KBM-7 (cell line): ENCODE measurements at places on chromosomes 4 and X.
A peak's percentile ranks its signal among the peaks of the same experiment; 100 is the strongest.

DNA sequence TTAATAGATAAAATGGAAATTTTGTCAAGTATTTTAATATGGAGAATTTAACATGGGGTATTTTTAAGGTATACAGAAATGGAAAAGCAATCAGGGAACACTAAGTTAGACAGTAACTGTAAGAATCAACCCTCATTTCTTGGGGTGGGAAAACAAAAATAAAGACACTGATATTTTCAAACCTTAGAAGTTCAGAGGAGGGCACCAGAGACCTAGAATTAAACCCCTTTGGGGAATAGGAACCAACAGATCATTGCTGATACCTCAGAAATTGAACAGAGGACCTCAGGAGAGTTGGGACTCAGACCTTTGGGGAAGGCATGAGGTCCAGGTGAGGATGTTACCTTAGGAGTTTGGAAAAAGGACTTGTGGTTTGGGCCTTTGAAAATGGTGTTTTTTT, 435.6 kb downstream of the TMA16 start:
- no peak for DNase-seq

GRCh38 chrX:152869972-152870371, 27.9 kb upstream of the ZNF185 start:
- no peak for DNase-seq

DNA sequence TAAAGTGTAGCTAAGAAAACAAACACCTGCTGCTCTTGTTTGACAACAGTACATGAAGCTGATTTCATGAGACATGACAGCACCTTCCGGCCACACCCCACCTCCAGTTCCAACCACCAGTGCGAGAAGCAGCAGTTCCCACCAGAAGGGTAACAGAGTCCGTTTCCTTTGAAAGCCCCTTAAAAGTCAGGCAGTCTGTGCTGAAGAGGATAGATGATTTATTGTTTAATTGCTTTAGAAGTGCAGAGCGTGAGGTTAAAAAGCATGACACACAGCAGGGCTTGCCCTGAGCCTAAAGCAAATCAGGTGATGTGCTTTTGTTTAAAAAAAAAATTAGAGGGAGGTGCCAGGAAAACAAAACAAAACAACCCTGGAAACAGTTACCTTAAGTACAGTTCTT, 82.6 kb downstream of the HADH start:
- DNase-seq = peak; percentile 3

- no peak for DNase-seq
Measured at GRCh38 chrX:64186974-64187761, 18.3 kb downstream of the AMER1 start.

DNA sequence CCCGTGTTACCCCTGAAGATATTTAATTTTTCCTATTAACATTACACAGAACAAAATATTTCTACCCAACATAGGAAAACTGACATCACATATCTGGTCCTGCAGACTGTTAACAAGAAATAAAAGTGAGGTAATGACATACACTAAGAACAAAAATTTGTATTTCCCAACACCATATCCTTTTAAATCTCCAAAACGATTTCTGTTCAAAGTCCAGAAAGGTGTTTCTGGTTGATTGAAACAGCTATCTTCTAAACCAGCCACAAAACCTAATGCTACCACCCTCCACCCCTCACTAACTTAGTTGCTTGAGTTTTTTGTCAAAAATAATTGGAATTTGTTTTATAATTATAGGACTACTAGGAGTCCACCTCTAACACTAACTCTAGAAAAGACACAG, 7.1 kb downstream of the ANKRD50 start:
- no peak for DNase-seq

GRCh38 chrX:100340491-100341141, 69.5 kb downstream of the PCDH19 start:
- no peak for DNase-seq

DNA sequence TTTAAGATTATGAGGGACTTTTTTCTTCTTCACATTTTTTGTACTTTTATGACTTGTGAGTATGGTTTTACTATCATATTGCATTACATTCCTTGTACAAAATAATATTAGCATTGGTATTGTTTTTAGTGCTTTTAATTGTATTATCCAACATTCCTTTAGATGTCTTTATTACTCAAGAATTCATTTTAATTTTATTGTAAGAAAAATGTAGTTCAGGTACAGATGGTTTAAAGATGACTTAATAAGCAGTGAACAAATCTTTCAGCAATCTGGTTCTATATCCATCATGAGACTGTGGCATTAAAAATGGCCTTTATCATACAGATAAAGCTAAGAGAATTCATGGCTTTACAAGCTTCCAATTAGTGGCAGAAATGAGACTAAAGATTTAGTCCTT, 191.6 kb downstream of the ANTXR2 start:
- no peak for DNase-seq

- peak; percentile 64 for DNase-seq
Measured at GRCh38 chrX:149699761-149700160, 12.1 kb upstream of the MAGEA11 start.

DNA sequence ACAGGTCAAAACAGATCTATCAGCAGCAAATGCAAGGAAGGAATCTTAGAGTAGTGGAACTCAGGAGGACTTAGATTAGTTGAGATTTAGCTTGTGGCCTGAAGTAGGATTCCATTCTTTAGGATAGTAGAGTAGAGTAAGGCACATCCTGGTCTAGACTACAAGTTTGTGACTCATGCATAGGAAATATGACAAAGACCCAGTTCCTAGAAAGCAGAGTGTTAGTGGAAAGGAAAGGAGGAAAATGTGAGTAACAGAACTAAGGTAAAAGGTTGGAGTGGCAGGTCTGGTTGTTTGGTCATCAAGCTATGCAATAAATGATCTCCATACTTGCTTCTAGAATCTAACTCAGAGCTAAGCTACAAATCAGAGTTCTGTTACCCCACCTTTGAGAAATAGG, 595.0 kb downstream of the ACTRT1 start:
- DNase-seq = no peak

- no peak for DNase-seq
Measured at GRCh38 chr4:143743591-143743990, 43.1 kb upstream of the FREM3 start.

GRCh38 chr4:43243433-43244116, 351.1 kb downstream of the GRXCR1 start:
- no peak for DNase-seq

DNA sequence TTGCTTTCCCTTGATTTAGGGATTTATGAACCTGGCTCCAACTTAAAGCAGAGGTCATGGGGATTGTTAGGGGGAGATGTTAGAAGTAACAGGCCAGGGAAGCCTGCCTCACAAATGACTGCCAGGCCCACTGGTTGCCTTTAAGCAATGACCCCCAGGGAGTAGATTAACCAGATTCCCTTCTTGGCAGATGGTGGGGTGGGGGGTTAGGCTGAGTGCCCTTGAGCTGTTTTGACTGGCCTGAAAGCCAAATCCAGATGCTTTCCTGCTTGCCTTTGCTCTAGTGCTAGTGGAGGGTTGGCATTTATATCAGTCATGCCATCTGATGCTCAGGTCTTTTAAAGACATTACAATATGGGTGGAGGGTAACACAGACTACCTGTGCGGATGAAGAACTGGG, 128.1 kb downstream of the TMEM164 start:
- DNase-seq = no peak

GRCh38 chr4:88979276-88979675, 77.7 kb downstream of the FAM13A start:
- DNase-seq = no peak

DNA sequence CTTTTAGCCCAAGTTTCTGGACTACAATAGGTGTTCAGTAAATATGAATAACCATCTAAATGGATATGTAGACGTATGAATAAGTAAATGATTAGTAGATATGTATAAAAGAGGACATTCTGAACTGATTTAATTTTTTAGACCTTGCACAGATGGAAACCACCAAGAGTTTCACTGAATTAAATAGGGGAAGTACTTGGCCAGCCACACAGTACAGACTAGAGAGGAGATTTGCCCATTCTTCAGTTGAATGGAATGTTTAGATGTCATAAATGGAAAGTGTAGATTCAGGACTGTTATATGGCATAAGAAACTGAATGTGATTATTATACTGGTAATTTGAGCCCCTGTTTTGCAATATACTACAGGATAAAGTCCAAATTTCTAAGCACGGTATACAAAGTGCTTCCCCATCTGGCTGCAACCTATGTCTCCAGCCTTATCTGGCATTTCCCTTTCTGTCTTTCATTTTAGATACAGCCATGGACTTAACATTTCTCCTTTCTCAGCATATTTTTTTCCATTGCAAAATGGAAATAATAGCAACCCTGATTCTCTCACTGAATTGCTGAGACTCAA, 137.8 kb upstream of the HS3ST1 start:
- no peak for DNase-seq

GRCh38 chrX:110046001-110046400, 43.1 kb downstream of the TMEM164 start:
- no peak for DNase-seq

GRCh38 chr4:48017108-48017571, 568 bp downstream of the NIPAL1 start:
- DNase-seq = peak; percentile 31

- DNase-seq = peak; percentile 67
Measured at GRCh38 chr4:169621731-169622492, 1.5 kb downstream of the CLCN3 start.

GRCh38 chrX:51867626-51868025, 25.8 kb upstream of the MAGED1 start:
- DNase-seq = no peak

GRCh38 chr4:175561696-175562095, 250.4 kb downstream of the GPM6A start:
- no peak for DNase-seq

GRCh38 chr4:154822775-154823174, 41.7 kb downstream of the RBM46 start:
- no peak for DNase-seq

DNA sequence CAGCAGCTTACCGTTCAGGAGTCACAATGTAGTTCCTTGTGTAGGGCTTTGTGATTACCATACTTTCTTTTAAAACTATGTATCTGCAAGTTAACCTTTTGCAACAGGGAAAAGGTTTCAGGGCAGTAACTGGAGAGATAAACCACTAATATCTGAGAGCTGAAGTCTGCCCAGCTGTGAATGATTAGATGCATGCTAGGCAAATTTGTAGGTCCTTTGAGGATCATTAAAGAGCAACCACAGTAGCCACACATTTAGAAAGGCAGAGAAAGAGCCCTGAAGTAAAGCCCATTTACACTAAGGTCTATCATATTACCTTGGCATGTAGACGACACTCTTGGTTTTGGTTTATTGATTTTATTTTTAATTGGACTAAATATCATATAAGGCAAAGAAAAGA, 60.0 kb downstream of the ATP8A1 start:
- DNase-seq = no peak

DNA sequence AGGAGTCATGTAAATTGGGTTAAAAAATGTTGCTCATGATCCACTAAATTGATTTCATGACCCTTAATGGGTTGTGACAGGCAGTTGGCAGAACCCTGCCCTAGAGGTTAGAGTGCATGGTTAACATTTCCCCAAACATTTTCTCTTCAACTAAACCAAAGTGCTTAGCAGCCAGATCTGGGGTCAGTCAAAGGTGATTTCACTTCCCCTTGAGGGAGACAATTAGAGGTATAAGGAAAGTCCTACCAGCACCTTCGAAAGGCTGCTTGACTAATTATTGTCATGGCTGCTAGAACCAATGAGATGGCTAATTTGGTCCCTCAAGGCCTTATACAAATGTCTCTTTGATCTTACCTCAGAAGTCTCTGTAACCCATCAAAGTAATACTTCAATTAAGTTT, 30.9 kb upstream of the INTS6L start:
- DNase-seq = no peak

- no peak for DNase-seq
Measured at GRCh38 chrX:40908026-40908425, 172.7 kb upstream of the MED14 start.

GRCh38 chr4:17494258-17495190, 17.4 kb downstream of the QDPR start:
- DNase-seq = no peak

GRCh38 chrX:9340598-9341290, 124.1 kb upstream of the TBL1X start:
- DNase-seq = peak; percentile 86

GRCh38 chr4:7705593-7705992, 234.1 kb downstream of the AFAP1 start:
- DNase-seq = no peak

DNA sequence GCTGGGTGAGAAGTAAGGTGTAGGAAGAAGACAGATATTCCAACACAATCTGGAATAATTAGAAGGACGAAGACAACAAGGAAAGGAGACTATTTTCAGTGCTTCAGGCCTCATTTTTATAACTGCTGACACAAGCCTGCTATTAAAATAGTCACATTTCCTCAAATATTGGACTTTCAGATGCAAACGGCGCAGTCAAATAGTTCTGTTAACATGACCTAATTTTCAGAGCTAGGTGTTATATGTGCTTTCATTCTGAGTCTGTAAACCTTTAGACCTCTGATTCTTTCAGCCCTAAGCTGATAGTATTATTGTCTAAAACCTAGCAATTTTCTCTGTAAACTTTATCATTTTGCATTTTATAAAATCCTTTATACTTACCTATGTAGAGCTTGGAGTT, 261.5 kb downstream of the IL1RAPL1 start:
- no peak for DNase-seq

DNA sequence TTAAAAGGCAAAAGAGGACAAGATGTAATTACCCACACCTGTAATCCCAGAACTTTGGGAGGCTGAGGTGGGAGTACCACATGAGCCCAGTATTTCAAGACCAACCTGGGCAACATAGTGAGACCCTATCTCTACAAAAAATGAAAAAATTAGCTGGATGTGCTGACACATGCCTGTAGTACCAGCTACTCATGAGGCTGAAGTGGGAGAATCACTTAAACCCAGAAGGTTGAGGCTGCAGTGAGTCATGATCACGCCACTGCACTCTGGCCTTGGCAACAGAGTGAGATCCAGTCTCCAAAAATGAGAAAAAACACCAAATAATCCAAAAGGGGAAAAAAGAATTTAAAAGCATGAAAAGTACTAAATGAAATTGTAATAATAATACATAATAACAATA, 30.8 kb downstream of the NR0B1 start:
- DNase-seq = no peak

DNA sequence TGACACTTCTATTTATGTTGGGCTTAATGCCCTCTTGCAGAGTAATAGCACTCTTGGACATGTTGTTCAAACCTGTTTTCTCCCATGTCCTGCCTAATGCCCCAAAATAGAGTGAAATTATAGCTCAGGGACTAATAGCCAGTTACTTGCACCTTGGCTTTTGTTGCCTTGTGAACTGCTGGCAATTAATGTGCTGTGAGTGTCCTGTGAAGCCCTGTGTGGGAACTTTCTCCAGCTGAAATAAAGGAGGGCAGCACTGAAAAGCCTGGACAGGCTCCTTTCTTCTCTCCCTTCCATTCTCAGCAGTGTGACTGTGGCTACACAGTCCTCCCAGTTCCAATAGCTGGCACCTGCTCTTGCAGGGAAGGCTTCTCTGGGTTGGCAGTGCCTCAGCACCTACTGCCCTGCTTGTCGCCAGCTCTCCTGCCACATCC, 72.4 kb downstream of the DCLK2 start:
- DNase-seq = no peak

- DNase-seq = no peak
Measured at GRCh38 chrX:10984213-10984612, 126.9 kb upstream of the HCCS start.

DNA sequence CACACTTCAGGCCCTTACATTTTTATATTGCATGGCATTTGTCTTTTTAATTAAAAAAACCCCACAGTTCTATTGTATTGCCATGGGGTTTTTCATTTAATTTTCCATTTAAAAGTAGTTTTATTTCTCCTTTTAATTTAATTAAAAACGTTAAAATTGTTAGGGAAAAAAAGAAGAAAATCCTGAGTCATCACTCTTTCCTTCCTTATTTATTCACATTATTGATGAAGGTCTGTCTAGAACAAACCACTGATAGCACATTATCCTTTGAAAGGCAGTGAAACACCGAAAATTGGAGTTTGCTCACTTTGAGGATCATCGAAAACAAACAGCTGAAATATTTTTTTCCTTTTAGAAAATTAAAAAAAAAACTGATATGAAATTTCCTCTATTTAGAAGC, 759.7 kb upstream of the MAGEB2 start:
- no peak for DNase-seq
